ENCODE measurements at places on chromosomes 6 and 20.

DNA sequence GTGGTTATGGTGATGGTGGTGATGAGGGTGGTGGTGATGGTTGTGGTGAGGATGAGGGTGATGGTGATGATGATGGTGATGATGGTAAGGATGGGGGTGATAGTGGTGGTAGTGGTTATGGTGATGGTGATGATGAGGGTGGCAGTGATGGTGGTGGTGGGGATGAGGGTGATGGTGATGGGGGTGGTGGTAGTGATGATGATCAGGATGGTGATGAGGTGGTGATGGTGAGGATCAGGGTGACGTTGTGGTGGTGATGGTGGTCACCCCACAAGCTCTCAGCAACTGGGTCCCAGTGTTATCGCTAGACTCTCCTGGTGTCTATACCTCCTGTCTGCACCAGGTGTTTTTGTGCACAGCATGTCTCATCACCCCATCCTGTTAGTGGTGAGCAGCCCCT, 85.0 kb downstream of the TMEM242 start:
- DNase-seq: no peak

DNA sequence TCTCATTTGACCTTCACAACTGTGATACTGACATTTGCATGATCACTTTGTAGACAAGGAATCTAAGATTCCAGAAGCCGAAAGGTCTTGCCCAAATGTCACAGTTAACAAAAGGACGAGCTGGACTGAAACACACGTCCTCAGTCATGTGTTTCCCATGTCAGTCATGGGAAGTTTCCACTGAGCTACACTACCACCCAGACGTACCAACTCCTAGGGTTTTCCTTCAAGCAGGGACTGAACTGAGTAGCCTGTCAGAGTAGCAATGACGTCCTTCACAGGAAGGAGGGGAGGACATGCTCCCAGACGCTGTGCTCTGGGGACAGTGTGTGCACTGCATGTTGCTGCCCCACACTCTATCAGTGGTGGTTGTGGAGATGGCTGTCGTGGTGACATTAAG, 215.8 kb upstream of the SMLR1 start:
- no peak for DNase-seq

DNA sequence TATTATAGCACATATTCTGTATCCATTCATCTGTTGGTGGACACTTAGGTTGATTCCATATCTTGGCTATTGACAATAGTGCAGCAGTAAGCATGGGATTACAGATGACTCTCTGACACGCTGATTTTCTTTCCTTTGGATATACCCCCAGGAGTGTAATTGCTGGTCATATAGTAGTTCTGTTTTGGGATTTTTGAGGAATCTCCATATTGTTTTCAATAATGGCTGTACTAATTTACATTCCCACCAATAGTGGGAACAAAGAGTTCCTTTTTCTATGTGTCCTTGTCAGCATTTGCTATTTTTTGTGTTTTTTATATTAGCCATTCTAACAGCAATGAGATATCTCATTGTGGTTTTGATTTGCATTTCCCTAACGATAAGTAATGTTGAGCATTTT, 309.0 kb upstream of the JARID2 start:
- DNase-seq: no peak

DNA sequence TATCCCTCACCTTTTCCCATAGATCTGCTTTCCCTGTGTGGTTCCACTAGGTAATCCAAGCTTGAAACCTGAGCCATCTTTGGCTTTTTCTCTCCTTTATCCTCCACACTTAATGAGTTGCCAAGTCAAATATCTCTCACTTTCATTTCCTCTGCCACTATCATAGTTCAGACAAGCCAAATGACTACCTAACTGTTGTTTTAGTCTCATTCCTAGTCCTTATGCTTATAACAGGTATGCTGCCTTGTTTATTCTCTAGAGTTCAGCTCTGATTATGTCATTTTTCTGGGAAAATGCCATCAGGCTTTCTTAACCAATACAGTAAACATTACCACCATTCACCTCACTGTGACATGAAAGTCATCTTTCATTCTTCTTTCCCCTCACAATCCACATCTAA, 6.5 kb downstream of the EFHC1 start:
- no peak for DNase-seq

GRCh38 chr6:106415921-106416320, 55.4 kb downstream of the CRYBG1 start:
- no peak for DNase-seq

DNA sequence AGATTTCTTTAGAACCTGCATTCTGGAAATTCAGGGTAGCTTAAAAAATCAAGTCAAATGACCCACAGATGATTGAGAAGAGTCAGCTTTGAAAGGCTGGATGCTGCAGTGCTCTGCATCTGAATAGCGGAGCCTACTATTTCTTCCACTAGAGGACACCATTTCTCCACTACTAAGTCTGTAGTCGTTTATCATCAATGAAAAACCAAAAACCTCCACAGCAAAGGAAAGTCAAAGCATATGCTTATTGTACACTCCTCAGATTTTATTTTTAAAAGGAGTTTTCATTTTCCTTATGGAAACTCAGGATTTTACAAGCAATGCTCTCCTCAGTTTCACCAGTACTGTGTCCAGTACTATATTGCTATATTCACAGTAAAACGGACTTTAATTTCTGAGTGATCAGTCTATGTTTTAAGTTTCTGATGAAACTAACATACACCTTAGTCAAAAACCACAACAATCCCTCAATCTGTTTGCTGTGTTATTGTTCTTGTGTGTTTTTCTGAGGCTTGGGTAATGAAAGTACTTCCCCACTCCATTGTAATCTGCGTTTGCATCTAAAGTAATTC, 50.5 kb upstream of the ENPP5 start:
- no peak for DNase-seq

DNA sequence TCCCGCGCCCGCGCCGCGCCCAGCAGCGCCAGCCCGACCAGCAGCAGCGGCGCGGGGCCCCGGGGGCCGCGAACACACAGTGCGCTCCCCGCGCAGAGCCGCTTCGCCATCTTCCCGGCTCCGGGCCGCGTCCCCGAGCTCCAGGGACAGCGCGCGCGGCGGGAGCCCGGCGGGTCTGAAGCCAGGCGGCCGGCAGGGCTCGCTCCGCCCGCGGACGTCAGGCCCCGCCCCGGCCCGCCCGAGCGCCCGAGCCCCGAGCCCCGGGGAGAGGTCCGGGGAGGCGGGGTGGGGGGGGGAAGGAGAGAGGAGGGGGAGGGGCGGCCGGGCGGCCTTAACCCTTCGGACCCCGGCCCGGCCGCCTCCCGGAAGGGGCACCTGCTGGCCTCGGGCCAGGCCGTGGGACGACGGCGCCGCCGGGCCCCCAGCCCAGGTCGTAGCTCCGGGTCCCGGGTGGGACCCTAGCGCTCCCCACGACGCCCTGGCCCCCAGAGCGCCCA, at the start of gene LAMA5:
LAMA5 (minus strand) TSS at position 177 of the 497 bp plus-strand sequence; CDS start at position 110, 67 bp downstream.
- DNase-seq: no peak

DNA sequence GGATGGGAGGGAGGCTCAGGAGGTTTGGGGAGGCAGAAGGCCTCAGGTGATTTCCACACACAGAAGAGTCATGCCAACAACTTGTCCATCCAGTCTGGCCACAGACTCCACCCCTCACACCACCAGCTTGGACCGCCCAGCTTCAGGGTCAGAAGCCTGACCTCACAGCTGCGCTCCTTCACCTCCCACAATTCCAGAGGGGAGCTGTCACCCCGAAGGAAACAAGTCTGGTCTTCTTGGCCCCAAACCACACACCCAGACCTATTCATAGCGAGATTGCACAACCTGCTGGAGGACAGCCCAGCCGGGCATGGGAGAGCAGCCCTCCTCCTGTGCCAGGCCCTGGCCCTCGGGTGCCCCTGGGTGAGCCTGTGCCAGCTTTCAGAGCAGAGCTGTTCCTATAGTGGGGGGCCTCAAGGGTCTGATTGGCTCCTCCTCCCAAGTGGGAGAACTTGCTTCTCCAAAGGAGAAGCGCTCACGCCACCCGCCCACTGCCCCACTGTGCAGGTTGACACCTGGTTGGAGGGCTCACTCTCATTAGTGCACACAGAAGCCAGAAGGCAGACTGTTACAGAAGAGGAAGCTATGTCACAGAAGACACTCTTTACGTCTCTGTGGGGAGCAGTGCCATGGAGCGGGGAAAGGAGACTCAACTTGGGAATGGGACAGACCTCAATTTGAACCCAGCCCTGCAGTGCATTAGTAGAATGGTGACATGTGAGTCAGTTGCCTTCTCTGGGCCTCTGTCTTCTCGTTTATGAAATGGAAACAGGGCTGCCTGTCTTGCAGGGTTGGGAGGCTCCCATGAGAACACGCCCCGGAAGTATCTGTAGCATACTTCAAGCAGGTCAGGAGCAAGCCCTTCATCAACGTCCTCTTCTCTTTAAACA, 128.8 kb downstream of the FOXO3 start:
- DNase-seq: peak; percentile 58

- no peak for DNase-seq
These were observed 637 bp downstream of the UBR2 start for GRCh38 chr6:42564506-42564825.

DNA sequence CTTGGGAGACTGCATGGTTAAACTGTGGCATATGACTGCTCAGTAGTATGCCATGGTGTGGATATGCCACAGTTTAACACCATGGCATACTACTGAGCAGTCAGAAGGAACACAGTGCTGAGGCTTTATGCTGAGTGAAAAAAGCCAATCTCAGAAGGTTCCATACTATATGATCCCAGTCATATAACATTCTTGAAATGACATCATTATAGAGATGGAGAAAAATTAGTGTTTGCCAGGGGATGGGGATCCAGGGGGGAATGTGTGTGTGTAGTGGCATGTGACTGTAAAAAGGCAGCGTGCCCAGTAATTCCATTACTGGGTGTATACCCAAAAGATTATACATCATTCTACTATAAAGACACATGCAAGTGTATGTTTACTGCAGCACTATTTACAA, 85.8 kb downstream of the FOXF2 start:
- DNase-seq: no peak

- no peak for DNase-seq
These were observed 156.6 kb downstream of the NFATC2 start for GRCh38 chr20:51385646-51386530.

DNA sequence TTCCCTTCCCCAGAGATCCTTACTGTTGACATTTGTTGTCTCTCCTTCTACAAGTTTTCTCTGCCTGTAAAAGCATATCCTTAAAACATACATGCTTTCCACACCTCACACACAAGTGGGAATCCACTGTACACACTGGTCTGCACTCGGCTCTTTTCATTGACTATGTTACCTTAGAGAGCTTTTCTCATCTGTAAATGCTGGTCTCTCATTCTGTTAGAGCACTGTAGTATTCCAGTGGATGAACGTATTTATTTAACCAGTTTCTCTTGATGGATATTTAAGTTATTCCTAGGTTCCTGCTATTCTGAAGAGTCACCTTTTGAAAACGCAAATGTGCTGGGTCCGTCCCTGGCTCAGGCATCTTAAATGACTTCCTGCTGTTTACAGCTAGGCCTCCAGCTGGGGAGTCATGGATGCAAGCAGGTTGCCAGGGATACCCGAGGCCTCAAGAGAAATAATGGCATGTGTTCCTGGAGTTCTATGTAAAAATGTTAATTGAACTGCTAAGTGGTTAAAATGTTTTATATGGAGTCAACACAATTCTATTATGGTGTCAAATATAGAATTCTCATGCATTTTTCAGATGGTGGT, 61.1 kb upstream of the TGM3 start:
- DNase-seq: no peak

DNA sequence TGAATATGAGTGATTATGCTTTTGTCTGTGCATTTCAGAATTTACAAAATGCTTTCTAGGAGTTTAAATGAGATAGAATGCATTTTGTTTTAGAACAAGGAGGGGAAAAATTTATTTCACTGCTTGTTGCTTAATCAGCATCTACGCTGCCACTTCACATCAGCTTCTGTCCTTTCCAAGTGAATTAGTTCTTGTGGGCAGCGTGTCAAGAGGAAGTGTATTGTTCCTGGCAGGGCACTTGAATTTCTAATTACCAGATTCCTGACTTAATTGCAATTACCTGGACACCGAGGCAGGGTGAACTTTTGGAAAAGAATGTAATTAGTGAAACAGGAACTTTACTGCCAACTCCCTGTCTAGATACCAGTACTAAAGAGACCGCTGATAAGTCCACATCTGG, 263.5 kb downstream of the TMEM242 start:
- DNase-seq: no peak

DNA sequence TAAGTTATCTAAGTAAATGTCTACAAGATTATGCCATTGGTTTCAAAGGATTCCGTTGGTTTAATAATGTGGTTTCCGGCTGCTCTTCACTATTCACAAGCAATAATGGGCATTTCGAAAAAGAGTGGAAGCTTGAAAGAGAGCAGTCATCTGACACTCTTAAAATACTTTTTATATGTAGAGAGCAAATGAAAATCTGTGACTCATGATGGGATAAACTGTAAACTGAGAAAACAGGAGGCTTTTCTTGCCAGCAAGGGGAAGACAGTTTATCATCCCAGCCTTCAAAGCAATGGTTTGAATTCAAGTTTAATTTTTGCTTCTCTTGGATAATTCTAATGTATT, 145.7 kb downstream of the KHDC1L start:
- peak; percentile 49 for DNase-seq

DNA sequence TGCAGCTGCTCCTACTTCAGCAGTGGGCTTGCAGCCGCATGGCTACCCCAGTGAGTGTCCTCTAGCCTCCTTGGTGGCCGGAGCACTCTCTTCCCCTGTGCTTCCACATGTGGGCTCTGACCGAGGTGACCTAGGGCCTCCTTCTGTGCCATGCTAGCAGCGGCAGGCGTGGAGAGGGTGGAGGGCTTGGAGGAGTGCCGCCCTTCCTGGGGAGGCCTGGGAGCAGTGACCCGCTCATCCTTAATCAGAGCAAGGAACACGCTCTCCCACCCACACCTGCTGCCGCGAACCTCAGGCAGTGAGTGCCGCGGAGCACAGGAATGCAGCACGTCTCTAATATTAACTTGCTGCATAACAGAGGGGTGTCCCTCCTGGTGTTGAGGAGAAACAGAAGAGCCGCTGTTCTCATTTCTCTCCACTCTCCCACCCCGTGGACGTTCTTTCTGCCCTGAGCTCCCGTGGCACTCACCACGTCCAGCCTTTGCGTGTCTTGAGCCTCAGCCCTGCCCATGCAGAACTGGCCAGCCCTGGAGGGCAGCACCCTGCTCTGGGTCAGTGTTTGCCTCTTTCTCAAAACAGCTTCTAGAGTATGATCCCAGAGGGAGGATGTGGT, 31.9 kb downstream of the DUSP22 start:
- DNase-seq: no peak

GRCh38 chr6:162056745-162057144, 670.8 kb downstream of the PRKN start:
- peak; percentile 55 for DNase-seq

- no peak for DNase-seq
These were observed 1.1 kb upstream of the PREX1 start for GRCh38 chr20:48828734-48829460.

GRCh38 chr6:148885136-148885865, 138.5 kb downstream of the UST start:
- DNase-seq: no peak

DNA sequence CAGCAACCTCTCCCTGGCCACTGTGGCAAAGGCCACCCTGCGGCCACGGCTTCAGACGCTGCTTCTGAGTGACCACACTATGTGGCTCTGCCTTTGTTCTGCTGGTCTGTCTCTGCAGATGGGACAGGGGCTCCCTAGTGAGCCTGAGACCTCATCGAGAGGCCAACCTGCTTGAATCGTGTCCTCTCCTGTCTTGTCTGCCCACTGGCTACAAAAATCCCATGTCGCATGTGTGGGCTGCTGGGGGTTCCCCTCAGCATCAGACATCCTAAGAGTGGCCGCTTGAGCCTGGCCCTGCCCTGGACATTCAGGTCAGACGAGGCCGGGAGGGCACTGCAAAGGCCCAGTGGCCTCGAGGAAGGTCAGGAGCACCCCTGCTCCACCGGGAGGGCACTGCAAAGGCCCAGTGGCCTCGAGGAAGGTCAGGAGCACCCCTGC, 222.9 kb downstream of the DLL1 start:
- no peak for DNase-seq

All from non-pigmented ciliary epithelial cell (primary cell).